ENCODE measurements at places on chromosomes 4 and X. TPM values are rescaled to one million over a fixed set of nuclear protein-coding genes. Genes with fewer than 3 reads are reported as not detected.

GRCh38 chr4:139547979-139548378 is 8.0 kb downstream of the SETD7 start:
- no peak overlapping the region for H3K27ac ChIP-seq
- H3K36me3 ChIP-seq = no peaks in the 10 kb centered on the region
- no peak for DNase-seq
- H3K4me1 ChIP-seq = peaks cover 22% of the 10 kb centered on the region
- H3K27me3 ChIP-seq = no peaks in the 10 kb centered on the region
- no peak overlapping the region for H3K4me3 ChIP-seq

DNA sequence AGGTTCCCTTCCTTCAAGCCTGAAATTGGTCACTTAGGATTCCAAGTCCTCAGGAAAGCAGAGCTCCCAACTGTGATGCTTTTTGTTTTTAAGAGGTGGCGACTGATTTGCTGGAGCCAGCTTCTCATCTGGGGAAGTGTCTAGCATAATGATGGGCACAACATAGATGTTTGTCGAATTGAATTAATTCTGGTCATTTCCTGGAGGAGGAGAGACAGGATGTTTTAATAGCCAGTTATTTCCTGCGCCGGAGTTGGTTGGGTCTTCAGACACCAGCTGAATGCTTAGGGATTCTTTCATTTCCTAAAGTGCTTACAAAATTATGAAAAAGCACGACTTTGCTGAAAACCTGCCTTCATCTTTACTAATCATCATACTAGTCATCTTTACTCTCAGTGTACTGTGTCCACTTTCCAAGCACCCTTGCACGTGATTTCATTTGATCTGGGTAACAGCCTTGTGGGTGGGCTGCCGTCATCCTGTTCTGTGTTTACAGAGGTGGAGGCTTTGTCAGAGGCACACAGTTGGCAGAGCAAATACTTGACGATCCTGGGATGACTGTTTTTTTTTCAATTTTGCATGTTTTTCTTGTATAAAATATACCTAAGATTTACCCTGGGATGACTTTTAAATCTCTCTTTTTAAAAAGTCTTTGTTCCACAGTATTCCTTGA is 49.5 kb downstream of the RGS12 start:
- no peaks in the 10 kb centered on the region for H3K27me3 ChIP-seq
- peaks cover 6% of the 10 kb centered on the region for H3K4me1 ChIP-seq
- H3K27ac ChIP-seq = no peak overlapping the region

DNA sequence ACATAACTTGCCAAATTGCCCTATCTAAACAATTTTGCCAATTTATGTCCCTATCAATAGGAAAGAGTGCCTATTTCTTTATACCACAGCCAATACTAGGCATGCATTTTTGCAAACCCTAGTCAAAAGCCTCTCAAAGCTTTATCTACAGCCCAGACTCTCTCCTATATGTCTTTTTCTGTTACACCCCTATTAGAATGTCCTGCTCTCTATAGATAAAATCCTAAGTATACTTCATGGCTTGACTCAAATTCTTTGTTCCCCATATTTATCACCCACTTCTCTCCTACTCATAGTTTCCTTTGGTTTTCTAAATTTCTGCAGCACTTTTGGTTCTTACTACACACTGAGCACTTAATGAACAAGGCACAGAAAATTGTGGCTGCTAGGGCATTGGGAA is 38.0 kb downstream of the NUP62CL start:
- no peaks in the 10 kb centered on the region for H3K27me3 ChIP-seq
- no peak overlapping the region for H3K4me3 ChIP-seq
- H3K4me1 ChIP-seq = no peaks in the 10 kb centered on the region
- no peak for DNase-seq

- H3K4me1 ChIP-seq = peaks cover 12% of the 10 kb centered on the region
- no peak overlapping the region for H3K4me3 ChIP-seq
- no peak overlapping the region for H3K27ac ChIP-seq
- H3K36me3 ChIP-seq = no peaks in the 10 kb centered on the region
- DNase-seq = no peak
These were observed 130.8 kb upstream of the TBL1X start for GRCh38 chrX:9333873-9334560.

GRCh38 chr4:128942607-128943006 is 133.1 kb downstream of the JADE1 start:
- H3K36me3 ChIP-seq = peaks cover 1% of the 10 kb centered on the region
- no peaks in the 10 kb centered on the region for H3K27me3 ChIP-seq
- H3K4me3 ChIP-seq = no peak overlapping the region

DNA sequence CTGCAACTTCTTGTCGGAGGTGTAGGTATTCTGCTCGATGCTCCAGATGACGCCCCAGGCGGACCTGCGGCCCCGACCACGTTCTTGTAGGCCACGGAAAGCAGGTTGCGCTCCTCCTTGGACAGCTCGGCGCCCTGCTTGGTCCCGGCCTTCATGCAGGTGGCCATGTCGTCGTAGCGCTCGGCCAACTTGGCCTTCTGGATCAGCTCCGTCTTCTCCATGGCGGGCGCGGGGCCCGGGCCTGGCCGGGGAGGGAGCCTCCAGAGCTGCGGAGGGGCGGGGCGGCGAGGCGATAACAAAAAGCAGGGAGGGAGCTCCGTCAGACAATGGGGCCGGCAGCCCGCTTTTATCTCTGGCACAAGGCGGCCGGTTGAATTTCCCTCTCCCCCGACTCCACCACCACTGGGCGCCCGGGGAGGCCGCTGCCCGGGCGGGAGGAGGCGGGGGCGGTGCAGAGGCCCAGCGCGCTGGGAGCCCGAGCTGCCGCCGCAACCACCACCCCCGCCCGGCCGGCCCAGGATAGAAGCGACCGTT is 28.3 kb upstream of the DRP2 start:
- no peak overlapping the region for H3K4me3 ChIP-seq
- H3K36me3 ChIP-seq = no peaks in the 10 kb centered on the region
- no peak overlapping the region for H3K27ac ChIP-seq

GRCh38 chrX:46262304-46262703 is 282.9 kb downstream of the ZNF674 start:
- no peak overlapping the region for H3K4me3 ChIP-seq
- H3K27ac ChIP-seq = no peak overlapping the region
- H3K36me3 ChIP-seq = no peaks in the 10 kb centered on the region
- no peaks in the 10 kb centered on the region for H3K4me1 ChIP-seq
- H3K27me3 ChIP-seq = no peaks in the 10 kb centered on the region

DNA sequence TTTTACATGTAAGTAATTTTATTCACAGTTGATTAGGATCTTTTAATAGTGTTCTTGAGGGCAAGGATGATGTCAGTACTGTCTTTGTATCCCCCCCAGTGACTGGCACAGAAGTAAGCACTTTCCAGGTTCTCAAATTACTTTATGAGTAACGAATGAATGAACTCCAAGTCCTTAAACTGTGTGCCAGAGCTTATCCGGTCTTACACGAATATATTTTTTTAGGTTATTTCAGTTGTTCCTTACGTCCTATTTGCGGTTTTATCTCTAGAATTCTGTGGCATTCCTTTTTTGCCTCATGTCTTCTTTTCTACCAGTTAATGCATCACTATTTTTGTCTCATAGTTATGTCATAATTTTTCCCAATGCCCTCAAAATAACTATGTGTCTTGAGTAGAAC is 106.9 kb upstream of the MID1IP1 start:
- no peaks in the 10 kb centered on the region for H3K36me3 ChIP-seq
- no peak overlapping the region for H3K4me3 ChIP-seq
- no peak for DNase-seq
- H3K4me1 ChIP-seq = no peaks in the 10 kb centered on the region
- H3K27me3 ChIP-seq = no peaks in the 10 kb centered on the region

DNA sequence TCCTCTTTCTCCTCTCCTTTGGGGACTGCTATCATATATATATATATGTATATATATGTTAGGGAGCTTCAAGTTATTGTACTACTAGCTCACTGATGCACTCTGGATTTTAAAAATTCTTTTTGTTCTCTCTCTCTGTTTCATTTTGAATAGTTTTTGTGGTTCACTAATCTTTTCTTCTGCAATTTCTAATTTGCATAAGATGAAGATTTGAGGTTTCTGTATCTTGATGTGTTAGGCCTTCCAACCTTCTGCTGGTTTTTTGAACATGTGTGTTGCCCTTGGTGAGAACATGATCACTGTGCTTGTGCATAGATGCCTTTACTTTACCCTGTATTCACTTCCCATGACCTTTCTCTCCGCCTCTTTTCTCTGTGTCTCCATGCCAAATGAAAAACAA is 7.8 kb upstream of the ZNF718 start:
- no peaks in the 10 kb centered on the region for H3K27me3 ChIP-seq
- H3K4me3 ChIP-seq = no peak overlapping the region
- no peaks in the 10 kb centered on the region for H3K4me1 ChIP-seq
- DNase-seq = no peak
- H3K36me3 ChIP-seq = no peaks in the 10 kb centered on the region

- H3K27ac ChIP-seq = no peak overlapping the region
- H3K4me1 ChIP-seq = no peaks in the 10 kb centered on the region
- H3K27me3 ChIP-seq = no peaks in the 10 kb centered on the region
- no peaks in the 10 kb centered on the region for H3K36me3 ChIP-seq
These were observed 7.3 kb upstream of the ARHGAP10 start for GRCh38 chr4:147724468-147725201.

DNA sequence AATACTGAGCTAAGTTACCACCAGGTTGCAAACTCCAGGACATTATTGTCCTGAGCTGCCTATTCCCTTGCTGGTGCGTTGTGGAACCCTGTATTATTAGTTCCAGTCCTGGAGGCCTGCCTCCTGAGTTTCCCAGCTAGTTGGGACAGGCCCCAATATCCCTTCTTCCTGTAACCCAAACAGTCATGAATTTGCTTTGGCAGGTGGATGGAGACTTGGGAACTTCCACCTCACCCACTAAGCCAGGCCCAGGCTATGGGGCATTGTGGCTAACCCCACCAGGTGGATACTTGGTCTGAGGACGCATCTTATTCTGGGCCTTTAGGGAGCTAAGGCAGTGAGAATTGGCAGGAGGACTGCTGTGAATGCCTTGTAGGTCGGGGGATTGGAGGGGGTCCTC is 5.0 kb downstream of the RBM3 start:
- no peak overlapping the region for H3K27ac ChIP-seq
- no peak for DNase-seq
- H3K36me3 ChIP-seq = peaks cover 3% of the 10 kb centered on the region
- H3K27me3 ChIP-seq = no peaks in the 10 kb centered on the region
- H3K4me3 ChIP-seq = no peak overlapping the region

DNA sequence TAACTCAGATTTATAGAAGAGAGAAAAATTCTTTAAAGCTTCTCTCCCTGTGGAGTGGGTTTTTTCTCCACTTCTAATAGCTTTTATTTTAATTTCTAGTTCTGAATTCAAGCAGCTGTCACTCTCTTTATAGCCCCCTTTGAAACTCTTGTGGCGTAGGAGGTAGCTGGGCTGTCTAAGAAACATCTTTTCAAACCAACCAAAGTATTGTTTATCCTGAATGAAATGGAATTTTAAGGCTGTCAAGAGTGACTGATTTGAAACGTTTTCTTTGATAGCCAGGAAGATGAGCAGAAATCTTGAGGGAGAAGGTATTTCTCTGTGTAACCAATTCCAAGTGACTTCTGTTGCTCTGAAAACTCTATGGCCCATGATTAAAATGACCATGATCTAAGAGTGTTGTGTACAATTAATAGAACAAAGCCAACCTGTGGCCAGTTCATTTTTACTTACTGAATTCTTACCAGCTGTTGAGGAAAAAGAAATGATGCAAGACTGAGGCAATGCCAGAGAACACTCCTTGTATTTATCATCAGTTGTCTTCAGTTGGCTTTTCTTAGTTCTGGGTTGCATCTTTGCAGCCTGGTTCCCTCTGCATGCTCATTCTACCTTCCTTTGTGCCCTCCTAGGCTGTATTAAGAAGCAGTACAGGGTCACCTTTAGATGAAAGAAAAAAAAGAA is 298.4 kb downstream of the ARHGAP10 start:
- DNase-seq = no peak
- no peak overlapping the region for H3K4me3 ChIP-seq
- H3K4me1 ChIP-seq = peaks cover 4% of the 10 kb centered on the region
- H3K36me3 ChIP-seq = no peaks in the 10 kb centered on the region
- no peak overlapping the region for H3K27ac ChIP-seq

DNA sequence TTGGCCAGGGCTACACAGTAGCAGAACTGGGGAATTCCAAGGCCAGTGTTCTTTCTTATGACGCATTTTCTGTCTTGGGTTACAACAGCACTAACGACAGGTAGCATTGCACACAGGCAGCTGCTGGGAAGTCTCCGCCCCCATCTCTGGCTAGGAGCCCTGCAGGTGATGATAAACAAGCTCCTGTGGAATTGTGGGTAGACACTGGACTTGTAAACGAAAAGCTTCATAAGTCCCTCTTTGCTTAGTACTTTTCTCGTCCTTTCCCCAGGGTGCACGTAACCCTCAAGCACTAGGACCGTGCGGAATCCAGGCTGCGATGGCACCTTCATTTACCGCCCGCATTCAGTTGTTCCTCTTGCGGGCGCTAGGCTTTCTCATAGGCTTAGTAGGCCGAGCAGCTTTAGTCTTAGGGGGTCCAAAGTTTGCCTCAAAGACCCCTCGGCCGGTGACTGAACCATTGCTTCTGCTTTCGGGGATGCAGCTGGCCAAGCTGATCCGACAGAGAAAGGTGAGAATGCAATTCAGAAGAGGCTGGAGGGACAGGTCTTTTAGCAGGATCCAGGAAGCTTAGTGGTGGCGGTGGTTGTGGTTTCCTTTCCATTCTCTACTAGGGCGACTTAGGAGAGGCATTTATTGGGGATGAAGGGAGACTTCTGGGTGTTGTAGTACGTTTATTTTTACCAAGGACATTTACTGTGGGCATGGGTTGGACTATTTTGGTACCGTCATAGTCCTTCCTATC is at the start of gene FAAH2:
Gene FAAH2, plus strand, starts transcription at position 200 of the 745 bp plus-strand sequence. Its CDS starts 120 bp downstream, at position 320.
- H3K4me1 ChIP-seq = peaks cover 9% of the 10 kb centered on the region
- H3K27me3 ChIP-seq = no peaks in the 10 kb centered on the region
- H3K27ac ChIP-seq = peak within 1 kb of the TSS; percentile 85
- no peaks in the 10 kb centered on the region for H3K36me3 ChIP-seq
- peak within 1 kb of the TSS; percentile 15 for H3K4me3 ChIP-seq
- peak; percentile 93 for DNase-seq

DNA sequence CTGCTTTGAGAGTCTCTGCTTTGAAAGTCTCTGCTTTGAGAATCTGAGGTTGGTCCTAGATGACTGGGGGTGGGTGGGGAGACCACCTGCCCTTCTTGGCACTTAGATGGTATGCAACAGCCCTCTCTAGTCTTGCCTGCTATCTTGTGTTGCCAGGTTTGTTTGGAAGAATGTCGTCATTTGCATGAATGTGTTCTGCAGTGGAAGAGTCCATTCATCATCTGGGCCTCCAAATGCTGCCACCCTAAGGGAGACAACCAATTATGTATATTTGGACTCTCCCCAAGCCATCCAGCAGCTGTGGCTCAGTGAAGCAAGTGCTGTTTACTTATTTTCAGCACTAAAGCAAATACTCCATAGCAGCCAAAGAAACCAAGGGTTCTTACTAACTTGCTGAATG is 44.6 kb upstream of the TRPC5OS start:
- no peak overlapping the region for H3K27ac ChIP-seq
- DNase-seq = no peak
- H3K36me3 ChIP-seq = no peaks in the 10 kb centered on the region
- H3K4me1 ChIP-seq = no peaks in the 10 kb centered on the region
- H3K27me3 ChIP-seq = no peaks in the 10 kb centered on the region

RIPPLY1 gene
- total RNA-seq = not detected

BEX1 gene
- 57.4 TPM for total RNA-seq

PTPN13 gene
- 9.1 TPM for total RNA-seq

HMX1 gene
- total RNA-seq = not detected

RBM3 gene
- total RNA-seq = 194 TPM

All from body of pancreas (tissue), 4 donors.